Stimulated activated CD4-positive, alpha-beta T cell treated with anti-CD3 and anti-CD28 coated beads, Interleukin-1b, Interleukin-23, amount 100 ng/mL, for 48 hours (primary cell): ENCODE measurements at places on chromosomes 5 and 9.

- no peak for DNase-seq
Measured at GRCh38 chr5:130034566-130035210, 130.4 kb downstream of the CHSY3 start.

GRCh38 chr9:121651295-121652020, at the start of gene DAB2IP:
Gene DAB2IP, plus strand, starts transcription at chr9:121651634. Its CDS starts 142 bp downstream, at chr9:121651776.
- no peak for DNase-seq

GRCh38 chr5:78182838-78183237, 111.7 kb downstream of the AP3B1 start:
- peak; percentile 10 for DNase-seq

DNA sequence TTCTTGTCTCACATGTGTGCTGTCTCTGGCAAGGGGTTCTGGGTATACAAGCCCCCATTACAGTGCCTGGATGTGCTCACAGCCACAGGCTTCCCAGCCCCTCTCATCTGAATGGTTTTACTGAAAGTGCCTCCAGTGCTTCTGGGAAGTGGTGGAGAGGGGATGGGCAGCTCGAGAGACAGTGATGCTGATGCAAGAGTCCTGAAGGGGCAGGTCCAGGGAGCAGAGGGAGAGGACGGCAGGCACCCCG, 93.5 kb downstream of the PHF2 start:
- no peak for DNase-seq
